Aorta (tissue), 5 donors: ENCODE measurements at places on chromosomes 5 and 9. TPM values are rescaled to one million over a fixed set of nuclear protein-coding genes. Genes with fewer than 3 reads are reported as not detected.

Gene DDX4
- total RNA-seq = not detected

Gene PCDHB11
- total RNA-seq = 8.1 TPM

Gene ANKRD55
- total RNA-seq = 0.48 TPM

Gene ASS1
- 52.0 TPM for total RNA-seq

Gene PCDHB3
- total RNA-seq = 2.9 TPM

Gene SRD5A1
- total RNA-seq = 5.6 TPM

Gene ABO
- total RNA-seq = 3.3 TPM

Gene WNK2
- total RNA-seq = 3.7 TPM

Gene LIFR
- total RNA-seq = 69.6 TPM

Gene BSPRY
- total RNA-seq = 0.19 TPM

Gene CCDC192
- not detected for total RNA-seq

Gene ECM2
- total RNA-seq = 54.6 TPM

- no peak for DNase-seq
Observed at GRCh38 chr9:111630182-111630963, 761 bp upstream of the DNAJC25 start.

DNA sequence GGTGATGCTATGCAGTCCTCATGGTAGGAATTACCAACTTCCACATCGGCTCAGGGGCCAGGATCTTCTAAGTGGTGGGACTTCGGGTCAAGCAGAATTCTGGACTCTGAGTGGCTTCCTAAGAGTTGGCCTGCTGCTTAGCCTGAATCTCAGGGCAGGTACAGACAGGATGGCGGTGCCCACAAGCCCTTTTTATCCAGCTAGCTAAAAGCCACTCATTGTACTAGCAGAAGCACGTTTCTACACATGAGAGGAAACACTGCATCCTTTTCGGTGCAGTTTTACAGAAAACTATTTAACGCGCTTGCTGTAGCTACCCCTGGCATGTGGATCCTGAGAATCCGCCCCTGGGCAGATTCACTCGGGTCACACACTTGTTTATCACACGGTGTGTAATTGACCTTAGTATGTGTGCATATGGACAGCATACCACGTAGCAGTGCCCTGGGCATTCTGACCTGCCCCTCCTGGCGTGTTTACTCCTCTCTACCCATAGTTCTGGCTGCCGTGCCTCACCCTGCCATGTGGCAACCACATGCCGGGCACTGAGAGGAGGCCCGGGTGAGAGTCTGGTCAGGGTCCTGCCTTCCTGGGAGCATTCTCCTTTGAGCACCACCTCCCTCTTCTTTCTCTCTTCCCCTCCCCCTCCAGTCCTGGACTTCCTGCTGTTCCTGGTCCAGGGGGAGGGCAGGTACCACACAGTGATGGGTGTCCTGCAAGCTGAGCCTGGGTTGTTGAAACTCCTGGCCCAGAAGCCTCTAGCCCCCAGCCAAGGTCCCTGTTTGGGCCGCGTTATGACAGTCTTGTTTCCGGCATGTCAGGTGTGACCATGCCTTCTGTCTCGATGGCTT, 65.9 kb downstream of the DAB2IP start:
- no peak for DNase-seq

DNA sequence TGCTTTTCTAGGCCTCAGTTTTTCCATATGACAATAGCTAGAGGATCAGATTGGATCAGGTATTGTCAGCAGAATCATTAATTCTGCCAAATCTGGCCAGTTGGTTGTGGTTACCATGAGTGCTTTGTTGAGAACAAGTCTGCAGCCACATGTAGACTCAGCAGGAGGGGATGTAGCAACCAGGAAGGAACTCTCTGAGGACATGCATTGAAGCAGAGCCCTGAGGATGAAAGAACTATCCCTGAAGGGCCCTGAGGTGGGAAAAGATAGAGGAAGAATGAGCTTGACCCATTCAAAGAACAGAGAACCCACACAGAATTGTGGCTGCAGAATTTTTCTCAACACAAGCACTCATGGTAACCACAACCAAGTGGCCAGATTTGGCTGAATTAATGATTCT, 60.1 kb upstream of the AFAP1L1 start:
- DNase-seq = no peak

GRCh38 chr9:110887276-110887675, 151.0 kb downstream of the LPAR1 start:
- no peak for DNase-seq

DNA sequence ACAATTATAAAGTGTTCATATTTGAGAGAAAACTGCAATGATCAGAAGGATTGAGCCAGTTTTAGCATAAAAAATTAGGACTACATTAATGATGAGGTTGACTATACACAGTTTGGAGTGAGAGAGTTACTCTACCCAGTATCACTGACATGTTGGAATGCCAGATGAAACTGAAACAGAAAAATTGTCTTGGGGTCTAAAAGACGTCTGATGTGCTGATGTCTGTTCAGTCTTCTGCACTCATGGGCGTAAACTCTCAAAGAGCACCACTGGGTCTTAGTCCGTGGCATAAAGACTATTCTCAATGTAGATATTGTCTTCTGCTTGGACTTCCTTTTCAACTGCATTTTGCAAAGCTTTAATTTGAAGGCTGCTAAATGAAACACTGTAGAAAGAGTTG, 29.5 kb downstream of the HAVCR1 start:
- no peak for DNase-seq

- no peak for DNase-seq
Observed at GRCh38 chr9:107810461-107810961, 320.9 kb upstream of the KLF4 start.

DNA sequence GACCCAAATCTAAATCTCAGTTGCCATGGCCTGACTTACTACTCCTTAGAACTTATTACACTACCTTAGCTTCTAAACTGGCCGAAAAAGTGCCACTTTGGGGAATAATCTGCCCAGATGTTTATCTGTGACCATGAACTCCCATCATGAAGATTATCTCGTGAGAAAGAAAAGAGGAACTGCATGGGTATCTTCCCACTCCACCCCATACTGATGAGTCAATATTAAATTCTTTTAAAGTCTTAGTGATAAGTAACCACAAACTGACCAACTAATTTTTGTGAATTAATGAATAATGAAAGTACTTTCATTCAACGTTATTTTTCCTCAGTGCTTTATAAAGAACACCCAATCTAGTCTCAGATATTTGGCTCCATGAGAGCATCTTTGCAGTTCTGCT, 493.5 kb downstream of the EBF1 start:
- no peak for DNase-seq

DNA sequence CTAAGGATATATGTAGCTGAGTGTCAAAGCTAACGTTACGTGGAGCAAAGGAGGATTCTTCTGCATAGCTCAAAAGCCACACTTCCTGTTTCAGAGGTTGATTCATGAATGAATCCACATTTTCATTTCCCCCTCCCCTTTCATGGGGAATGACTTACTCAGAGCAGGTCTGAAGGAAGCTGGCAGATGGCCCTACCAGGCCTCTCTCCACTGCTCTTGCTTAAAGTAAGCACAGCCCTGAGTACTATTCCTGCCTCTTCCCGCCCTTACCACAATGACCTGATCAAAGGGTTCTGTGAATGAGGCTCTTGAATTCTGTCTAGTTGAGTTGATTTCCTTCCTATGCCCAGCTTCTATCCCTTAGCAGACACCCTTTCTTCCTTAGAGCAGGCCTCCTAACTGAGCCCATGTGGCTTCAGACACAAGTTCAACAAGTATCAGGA, 6.3 kb downstream of the IGIP start:
- DNase-seq = peak; percentile 73

DNA sequence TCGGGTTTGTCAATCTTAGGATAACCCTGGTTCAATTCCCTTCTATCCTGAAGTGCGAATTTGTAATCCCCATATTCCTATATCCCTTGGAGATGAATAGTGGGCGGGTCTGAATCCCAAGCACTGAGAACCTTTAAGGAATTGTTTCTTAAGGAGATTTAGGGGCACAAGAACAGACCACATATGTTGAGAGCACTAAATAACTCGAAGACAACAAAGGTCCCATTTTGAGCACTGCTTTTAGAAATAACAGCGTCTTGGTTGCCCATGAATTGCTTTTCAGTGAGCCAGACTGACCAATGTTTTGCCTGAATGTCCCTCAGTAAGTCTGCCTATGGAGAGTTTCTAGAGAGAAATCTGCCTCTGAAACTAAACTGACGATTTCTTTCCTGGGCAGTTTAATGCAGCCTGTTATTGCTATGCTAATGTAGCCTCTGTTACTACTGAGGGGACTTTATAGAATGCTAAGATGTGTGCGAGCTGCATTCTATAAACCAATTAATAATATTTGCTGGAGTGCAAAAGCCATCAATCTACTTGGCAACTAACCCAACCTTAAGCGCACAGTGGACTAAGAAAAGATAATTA, 445.0 kb upstream of the DMAC1 start:
- no peak for DNase-seq

GRCh38 chr9:89970701-89971100, 365.9 kb downstream of the GADD45G start:
- no peak for DNase-seq

- no peak for DNase-seq
Observed at GRCh38 chr9:130522233-130522808, 57.1 kb upstream of the FUBP3 start.

DNA sequence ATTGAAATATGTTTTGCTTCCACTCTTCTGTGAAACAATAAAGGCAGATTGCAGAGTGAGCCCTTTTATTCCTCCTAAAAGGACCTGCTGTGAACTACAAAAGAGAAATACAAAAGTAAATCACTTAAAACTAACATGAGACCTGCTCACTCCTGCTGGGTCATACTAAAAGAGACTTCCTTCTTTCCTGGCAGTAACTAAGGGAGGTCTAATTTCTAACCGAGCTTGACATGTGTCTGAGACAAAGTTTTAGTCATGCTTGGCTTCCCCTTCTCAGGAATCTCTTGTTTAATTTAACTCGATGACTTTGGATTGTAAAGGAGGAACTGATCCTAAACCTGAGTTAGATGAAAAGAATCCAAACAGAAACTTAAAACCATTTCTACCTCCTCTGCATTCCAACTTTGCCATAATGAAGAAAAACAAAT, 86.4 kb upstream of the CDH6 start:
- DNase-seq = no peak

DNA sequence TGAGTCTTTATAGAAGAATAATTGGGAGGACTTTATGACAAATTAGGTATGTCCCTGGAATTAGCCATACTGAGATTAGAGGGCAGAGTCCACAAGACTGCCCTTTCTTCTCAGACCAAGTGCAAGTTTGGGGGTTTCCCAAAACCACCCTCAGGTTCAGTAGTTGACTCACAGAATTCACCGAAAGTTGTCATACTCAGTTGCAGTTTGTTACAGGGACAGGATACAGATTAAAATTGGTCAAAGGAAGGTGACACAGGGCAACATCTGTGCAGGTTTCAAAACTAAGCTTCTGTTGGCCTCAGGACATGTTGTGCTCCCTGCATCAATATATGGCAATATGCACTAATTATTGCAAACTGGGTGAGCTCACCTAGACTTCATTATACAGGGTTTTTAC, 3.8 kb downstream of the RANBP17 start:
- DNase-seq = no peak

- no peak for DNase-seq
Observed at GRCh38 chr9:2050236-2050635, 35.1 kb downstream of the SMARCA2 start.

DNA sequence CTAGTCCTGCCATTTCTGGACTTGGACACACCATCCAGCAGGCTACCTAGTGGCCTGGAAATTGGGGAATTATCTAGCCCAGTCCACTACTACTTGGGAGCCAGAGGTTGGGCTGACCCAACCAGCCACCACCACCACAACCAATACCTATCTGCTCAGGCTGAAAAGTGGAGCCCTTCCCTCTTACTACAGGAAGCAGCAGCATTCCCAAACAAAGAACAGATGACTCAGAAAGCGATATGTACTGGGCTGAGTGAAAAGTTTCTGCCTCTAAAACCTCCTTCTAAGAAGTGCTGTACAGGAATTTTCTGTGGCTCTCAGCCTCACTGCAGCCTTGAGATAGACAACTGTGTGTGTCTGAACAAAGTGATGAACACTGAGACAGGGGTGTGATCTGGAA, 279.4 kb downstream of the CDH10 start:
- no peak for DNase-seq

GRCh38 chr5:10964806-10965205, 203.8 kb upstream of the DAP start:
- no peak for DNase-seq

DNA sequence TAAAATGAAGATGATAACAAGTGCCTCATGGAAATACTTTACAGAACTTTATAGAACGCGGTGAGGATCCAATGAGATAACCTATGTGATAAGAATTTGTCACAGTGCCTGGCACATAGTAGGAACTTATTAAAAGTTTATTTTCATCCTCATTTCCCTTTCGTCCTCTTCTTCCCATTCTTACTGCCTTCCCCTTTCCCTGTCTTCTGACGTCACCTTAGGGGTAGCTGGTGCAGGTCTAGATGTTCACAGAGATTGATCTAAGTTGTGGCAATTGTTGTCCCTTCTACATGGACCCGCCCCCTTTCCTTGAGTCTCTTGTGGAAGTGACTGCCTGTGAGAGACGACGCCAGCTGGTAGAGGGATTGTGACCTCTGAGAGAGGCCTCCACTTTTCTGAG, 46.5 kb upstream of the NTRK2 start:
- no peak for DNase-seq

- DNase-seq = peak; percentile 80
Observed at GRCh38 chr9:115117999-115118878, at the start of gene TNC. Gene TNC, minus strand, starts transcription at chr9:115118157. Its CDS starts 27,139 bp downstream, at chr9:115091018.

- DNase-seq = no peak
Observed at GRCh38 chr5:171442287-171443042, 23.0 kb downstream of the FGF18 start.
